ENCODE measurements at places on chromosomes 3 and 15.

GRCh38 chr3:179829401-179829800, 176.6 kb downstream of the USP13 start:
- DNase-seq, result no peak

DNA sequence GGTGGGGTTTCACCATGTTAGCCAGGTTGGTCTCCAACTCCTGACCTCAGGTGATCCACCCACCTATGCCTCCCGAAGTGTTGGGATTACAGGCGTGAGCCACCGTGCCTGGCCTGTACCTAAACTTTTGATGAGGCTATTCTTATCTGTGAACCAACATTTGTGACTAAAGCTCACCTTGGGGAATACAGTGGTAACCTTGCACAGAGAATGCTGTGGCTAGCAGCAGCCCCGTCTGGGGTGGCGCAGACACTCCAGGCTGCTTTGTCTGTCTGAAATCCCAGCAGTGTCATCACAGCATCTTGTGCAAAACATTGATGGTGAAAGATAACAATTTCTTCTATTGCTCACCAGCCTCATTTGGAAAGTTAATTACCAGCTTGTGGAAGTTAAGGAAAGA, 58.9 kb downstream of the CMTM8 start:
- DNase-seq, result no peak

DNA sequence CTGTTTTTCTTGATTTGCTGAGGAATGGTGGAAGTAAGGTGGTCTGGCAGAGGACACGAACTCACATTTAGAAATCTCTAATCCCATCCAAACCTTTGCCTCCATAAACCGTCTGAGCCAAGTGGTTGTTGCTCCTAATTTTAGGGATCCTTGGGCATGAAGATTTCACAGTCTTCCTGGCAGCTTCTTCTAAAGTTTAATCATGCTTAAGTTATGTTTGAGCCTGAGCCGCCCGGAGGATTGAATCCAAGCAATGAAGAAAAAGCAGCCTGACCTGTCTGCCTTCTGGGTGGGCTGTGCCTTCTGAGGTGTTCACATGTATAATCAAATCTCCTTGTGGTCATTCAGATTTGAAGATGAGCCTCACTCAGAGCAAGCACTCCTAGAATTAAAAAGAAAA, 249.0 kb downstream of the CD47 start:
- no peak for DNase-seq

- no peak for DNase-seq
These were observed 145.1 kb downstream of the VGLL4 start for GRCh38 chr3:11498646-11499045.

GRCh38 chr3:108475220-108475782, 35.1 kb downstream of the MYH15 start:
- no peak for DNase-seq

DNA sequence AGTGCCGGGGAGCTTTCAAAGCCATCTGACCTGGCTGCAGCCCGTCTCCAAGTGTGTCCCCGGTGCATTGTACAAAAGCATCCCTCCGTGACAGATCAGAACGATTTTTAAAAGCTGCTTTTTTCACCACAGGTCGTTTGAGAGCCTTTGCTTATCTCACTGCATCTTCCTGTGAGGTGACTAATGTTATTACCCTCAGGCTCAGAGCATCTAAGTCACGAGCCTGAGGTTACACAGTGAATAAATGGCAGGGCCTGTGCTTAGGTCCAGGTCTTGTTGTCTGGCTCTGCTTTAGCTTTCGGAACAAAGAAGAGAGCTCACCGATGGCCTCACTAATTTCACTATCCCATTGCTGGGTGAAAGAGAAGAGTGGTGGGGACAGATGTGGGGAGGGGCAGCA, 83.3 kb downstream of the SEC22A start:
- no peak for DNase-seq

DNA sequence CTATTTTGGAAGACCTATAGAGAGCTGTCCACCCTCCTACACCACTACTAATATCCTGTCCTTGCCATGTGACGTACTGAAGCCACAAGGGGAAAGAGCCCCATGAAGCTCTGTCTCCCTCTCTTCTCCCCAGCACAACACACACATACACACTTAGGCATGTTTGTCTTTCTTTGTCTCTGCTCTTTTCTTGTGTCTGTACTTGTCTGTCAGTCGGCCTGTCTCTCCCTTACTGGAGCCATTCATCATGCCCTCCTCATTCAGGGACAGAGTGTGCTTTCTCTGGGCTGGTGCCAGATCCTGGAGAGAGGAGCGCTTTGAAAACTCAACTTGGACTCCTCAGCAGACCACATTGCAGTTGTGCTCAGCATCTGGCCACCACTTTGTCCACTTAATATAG, 47.6 kb downstream of the PSMD6 start:
- no peak for DNase-seq

DNA sequence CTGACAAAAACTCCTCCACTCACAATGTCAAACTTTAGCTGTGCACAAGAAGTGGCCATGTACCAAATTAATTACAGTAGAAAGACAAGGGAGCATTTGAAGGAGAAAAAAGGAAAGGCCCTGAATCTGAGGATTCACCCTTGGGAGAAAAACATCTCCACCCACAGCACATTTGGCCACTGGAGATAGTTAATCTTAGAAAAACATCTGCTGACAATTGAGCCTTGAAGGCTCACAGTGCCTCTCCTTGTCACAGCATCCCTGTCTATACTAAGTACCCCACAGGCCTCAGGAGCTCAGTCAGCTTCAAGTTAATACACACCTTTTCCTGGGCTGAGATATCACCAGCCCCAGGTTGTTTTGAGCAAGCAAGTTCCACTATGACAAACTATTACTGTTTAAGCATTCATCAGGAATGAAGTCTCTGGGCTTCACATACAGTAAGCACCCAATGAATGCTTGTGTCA, 78.1 kb upstream of the SETMAR start:
- DNase-seq, result no peak
